ENCODE measurements at places on chromosomes 3 and 15. TPM values are rescaled to one million over a fixed set of nuclear protein-coding genes. Genes with fewer than 3 reads are reported as not detected.

DNA sequence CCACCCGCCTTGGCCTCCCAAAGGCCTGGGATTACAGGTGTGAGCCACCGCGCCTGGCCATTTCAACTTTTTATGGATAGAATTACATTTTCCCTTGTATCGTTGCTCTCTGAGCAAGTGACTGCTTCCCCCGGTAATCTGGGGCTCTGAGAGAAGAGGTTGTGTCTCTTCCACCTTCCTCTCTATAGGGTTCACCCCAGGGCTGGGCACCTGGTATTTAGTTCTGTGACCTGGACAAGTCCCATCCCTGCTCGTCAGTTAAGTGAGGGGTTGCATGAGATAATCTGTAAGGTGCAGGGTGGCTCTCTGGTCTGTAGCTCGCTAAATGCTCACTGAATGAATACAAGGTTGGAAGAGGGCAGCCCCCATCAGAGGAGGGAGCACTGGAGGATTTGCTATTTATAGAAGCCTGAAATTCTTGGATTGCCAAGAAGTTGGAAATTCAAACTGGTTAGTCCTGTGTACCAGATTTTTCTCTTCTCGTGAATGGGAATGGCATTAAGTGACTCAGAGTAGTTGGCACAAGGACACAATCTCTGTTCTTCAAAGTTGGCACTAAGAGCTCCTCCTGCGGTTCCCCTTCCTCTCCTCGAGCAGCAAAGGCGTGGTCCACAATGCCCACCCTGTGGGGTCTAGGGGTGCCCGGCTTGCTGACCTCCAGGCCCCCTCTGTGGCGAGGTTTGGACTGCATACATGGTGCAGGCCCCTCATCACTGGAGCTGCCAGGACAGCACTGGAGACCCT lies 68.1 kb upstream of the DLG1 start:
- no peak overlapping the region for H3K4me3 ChIP-seq
- H3K4me1 ChIP-seq: no peaks in the 10 kb centered on the region
- no peak overlapping the region for H3K27ac ChIP-seq

DNA sequence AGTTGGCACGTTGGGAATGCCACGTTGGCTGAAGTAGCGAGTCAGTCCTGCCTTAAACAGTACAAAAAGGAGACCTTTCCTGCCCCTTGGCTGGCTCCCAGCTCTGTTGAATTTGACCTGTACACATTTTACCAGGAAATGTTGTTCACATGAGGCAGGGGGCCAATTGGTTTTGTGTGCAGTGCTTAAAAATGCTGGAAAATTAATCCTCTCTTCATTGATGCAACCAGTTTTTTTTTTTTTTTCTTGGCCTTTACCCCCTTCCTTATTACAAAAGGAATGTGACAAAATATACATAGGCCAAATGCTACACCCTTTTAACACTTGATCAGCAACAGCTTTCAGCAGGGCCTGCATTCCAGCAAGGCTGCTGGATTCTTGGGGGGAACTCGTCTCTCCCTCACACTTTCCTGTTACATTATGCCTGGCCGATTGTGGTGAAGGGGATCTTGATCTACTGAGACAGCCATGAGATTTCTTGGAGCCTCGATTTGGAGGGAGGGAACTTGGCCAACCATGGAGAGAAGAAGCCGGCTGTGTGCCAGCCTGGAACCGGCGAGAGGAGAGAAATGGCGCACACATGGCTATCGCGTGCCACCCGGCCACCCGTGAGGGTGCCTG lies 93.1 kb downstream of the DNASE1L3 start:
- peak; percentile 60 for DNase-seq
- H3K27me3 ChIP-seq: no peaks in the 10 kb centered on the region
- peaks cover 44% of the 10 kb centered on the region for H3K36me3 ChIP-seq

The SERPINI2 gene
- not detected for total RNA-seq

GRCh38 chr3:184377374-184377773 lies 633 bp downstream of the THPO start:
- peaks cover 11% of the 10 kb centered on the region for H3K4me1 ChIP-seq
- no peaks in the 10 kb centered on the region for H3K36me3 ChIP-seq
- no peak for DNase-seq
- no peak overlapping the region for H3K4me3 ChIP-seq
- no peak overlapping the region for H3K27ac ChIP-seq
- peaks cover 16% of the 10 kb centered on the region for H3K27me3 ChIP-seq

The CCDC54 gene
- not detected for total RNA-seq

The FSTL1 gene
- total RNA-seq: 530 TPM

- DNase-seq: no peak
- peaks cover 20% of the 10 kb centered on the region for H3K36me3 ChIP-seq
- H3K4me3 ChIP-seq: peak overlapping the region; percentile 48
- H3K27me3 ChIP-seq: no peaks in the 10 kb centered on the region
- H3K4me1 ChIP-seq: peaks cover 46% of the 10 kb centered on the region
Observed at GRCh38 chr3:94064243-94064860, 1.5 kb downstream of the NSUN3 start.

GRCh38 chr3:131630807-131631206 lies 128.0 kb upstream of the MRPL3 start:
- H3K27me3 ChIP-seq: no peaks in the 10 kb centered on the region
- no peaks in the 10 kb centered on the region for H3K36me3 ChIP-seq
- H3K4me1 ChIP-seq: no peaks in the 10 kb centered on the region
- no peak for DNase-seq
- H3K27ac ChIP-seq: no peak overlapping the region

DNA sequence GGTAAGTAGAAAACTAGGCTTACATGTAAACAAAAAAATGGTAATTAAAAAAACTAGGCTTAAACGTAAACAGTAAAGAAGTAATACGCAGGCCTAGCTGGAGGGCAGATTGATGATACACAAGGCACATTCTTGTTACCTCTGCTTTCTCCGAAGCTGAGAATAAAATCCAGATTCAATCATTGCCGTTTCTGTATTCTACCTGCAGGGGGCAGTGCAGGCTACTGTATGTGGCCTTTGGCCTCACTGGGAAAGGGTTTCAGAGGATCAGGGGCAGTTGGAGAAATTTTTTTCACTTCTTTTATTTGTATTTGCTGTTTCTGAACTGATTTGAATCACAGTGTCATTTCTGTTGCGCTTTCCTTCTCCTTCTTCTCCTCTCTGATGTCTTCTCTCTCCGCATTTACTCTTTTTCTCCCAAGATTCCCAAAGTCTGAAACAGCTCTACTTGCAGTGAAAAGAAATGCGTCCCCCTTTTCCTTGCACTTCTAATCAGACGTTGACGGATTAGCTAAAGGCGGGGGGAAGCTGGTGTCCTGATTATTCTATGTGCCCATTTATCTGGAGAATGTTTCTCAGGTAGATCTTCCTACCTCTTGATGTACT lies 67.1 kb upstream of the MCTP2 start:
- H3K4me1 ChIP-seq: peaks cover 7% of the 10 kb centered on the region
- no peak overlapping the region for H3K4me3 ChIP-seq
- DNase-seq: peak; percentile 75
- H3K27me3 ChIP-seq: no peaks in the 10 kb centered on the region

The THPO gene
- total RNA-seq: 0.23 TPM

The UNC13C gene
- 0.03 TPM for total RNA-seq

The CXCR6 gene
- 0.96 TPM for total RNA-seq

DNA sequence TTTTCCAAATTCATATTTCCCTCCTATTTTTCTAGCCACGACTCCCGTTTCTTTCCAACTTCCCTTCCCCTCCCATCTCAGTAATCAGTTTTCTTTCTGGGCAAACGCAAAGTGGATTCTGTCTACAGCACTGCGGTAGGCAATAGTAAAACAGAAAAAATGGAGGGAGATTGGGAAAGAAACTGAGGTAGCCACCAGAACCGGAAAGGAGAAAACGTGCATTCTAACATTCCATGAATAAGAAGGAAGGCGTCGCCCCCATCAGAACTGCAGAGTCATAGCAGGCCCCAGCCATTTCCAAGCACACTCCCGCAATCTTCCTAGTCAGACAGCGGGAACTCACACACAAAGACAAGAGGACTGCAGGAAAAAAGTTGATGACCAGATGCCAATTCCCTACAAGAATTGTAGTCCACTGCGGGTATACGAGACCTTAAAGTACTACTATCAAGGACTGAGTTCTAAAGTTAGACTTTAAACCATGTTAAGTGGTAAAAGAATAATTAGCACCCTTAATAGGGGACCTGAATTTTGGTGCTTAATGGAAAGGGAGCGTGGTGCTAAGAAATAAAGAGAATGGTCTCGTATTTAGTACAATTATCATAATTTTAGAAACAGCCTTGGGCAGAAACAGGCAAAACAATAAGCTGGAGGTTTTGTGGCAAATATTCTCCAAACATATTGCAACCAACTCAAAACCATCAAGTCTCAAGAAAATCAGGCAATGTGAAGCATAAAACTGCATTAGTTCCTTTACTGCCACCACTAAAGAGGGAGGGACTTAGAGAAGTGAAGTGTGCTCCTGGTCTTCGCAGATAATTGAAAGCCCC lies 1.4 kb downstream of the PFN2 start:
- peak; percentile 37 for DNase-seq
- H3K4me1 ChIP-seq: no peaks in the 10 kb centered on the region
- H3K4me3 ChIP-seq: peak overlapping the region; percentile 67

The IL16 gene
- total RNA-seq: 22.0 TPM

DNA sequence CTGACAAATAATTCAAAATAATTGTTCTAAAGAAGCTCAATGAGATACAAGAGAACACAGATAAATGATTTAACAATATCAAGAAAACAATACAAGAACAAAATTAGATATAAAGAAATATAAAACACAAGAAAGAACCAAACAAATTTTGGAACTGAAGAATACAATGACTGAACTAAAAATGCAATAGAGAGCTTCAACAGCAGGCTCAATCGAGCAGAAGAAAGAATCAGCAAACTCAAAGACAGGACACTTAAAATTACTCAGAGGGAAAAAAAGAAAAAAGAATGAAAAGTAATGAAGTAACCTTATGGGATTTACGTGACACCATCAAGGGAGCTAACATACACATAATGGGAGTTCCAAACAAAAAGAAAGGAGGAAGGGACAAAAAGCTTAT lies 32.1 kb downstream of the CCDC54 start:
- no peak overlapping the region for H3K27ac ChIP-seq
- no peaks in the 10 kb centered on the region for H3K36me3 ChIP-seq
- H3K4me1 ChIP-seq: no peaks in the 10 kb centered on the region
- no peak overlapping the region for H3K4me3 ChIP-seq
- no peaks in the 10 kb centered on the region for H3K27me3 ChIP-seq

DNA sequence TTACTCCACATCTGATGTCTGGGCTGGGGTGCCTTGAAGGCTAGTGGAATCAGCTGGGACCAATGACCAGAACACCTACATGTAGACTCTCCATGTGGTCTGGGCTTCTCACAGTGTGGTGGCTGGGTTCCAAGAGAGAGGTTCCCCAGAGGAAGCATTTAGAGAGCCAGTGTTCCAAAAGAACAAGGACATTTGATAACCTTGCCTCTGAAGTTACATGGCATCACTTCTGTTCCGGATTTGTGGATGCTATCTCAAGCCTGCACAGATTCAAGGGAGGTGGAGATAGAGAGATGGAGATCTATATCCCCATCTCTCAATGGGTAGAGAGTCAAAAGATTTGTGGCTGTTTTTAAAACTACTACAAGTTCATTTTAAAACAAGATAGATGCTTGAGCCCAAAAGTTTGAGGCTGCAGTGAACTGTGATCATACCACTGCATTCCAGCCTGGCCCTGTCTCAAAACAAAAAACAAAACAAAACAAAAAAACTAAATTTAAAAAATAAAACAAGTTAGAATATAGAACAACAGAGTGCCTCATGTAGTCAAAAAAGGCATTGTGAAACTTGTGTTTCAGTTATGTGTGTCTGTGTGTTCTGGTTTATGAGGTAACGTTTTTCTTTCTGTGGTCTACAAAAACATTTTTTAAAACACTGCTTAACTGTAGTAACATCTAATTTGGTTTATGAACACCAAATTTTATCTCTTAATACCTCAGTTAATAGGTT lies 44.8 kb downstream of the PDE8A start:
- no peak overlapping the region for H3K4me3 ChIP-seq
- H3K27ac ChIP-seq: peak overlapping the region; percentile 51
- H3K4me1 ChIP-seq: peaks cover 61% of the 10 kb centered on the region
- DNase-seq: no peak
- H3K27me3 ChIP-seq: no peaks in the 10 kb centered on the region

DNA sequence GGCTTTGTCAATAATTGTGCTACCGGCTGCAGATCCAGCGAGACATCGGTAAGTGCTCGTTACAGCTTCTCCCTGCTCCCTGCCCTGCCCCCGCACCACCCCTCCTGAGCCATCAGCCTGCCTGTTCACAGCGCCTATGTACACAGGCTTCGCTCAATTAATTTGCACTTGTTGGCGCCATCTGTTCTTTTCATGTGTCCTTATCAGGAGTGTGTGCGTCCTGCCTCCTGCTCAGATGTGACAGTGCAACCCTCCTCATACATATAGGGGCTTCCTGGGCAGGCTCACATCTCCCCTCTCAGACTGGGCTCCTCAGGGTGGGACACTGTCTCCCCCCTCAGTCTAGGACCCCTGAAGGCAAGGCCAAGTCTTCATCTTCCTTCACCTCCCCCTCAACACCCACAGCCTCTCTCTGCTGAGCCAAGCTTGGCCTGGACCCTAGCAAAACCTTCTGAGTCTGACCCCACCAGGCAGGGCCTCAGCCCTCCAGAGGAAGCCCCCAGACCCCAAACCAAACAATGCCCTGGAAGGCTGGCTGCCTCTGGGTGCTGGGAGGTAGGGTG lies 54.9 kb downstream of the CYP11A1 start:
- H3K27ac ChIP-seq: no peak overlapping the region
- no peak for DNase-seq
- H3K27me3 ChIP-seq: no peaks in the 10 kb centered on the region
- no peak overlapping the region for H3K4me3 ChIP-seq
- no peaks in the 10 kb centered on the region for H3K4me1 ChIP-seq
- no peaks in the 10 kb centered on the region for H3K36me3 ChIP-seq

DNA sequence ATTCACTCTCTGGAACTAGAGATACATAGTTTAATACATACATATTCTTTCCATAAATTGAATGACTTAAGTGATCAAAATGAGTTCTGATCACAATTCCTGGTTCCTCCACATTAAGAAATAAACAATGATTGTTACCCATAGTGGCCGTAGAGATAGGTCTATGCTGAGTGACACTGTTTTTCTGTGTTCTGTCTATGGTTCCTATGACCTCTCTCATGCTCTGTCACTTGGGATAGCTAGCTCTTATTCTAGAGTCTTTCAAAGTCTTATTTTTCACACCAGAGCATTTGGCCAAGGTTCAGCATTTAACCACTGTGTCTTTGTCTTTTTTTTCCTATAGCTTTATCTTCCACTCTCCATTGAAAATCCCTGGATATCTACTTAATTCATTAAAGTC lies 132.4 kb downstream of the GOLGA6L6 start:
- H3K36me3 ChIP-seq: no peaks in the 10 kb centered on the region
- no peak overlapping the region for H3K27ac ChIP-seq
- no peaks in the 10 kb centered on the region for H3K4me1 ChIP-seq

The CCR1 gene
- 18.9 TPM for total RNA-seq

- H3K27me3 ChIP-seq: no peaks in the 10 kb centered on the region
- no peaks in the 10 kb centered on the region for H3K4me1 ChIP-seq
- no peak overlapping the region for H3K27ac ChIP-seq
- H3K36me3 ChIP-seq: no peaks in the 10 kb centered on the region
- H3K4me3 ChIP-seq: no peak overlapping the region
- no peak for DNase-seq
Observed at GRCh38 chr3:10546181-10546624, 40.8 kb upstream of the ATP2B2 start.

The CHRD gene
- 8.6 TPM for total RNA-seq
